ENCODE measurements at places on chromosomes 2 and 18.

DNA sequence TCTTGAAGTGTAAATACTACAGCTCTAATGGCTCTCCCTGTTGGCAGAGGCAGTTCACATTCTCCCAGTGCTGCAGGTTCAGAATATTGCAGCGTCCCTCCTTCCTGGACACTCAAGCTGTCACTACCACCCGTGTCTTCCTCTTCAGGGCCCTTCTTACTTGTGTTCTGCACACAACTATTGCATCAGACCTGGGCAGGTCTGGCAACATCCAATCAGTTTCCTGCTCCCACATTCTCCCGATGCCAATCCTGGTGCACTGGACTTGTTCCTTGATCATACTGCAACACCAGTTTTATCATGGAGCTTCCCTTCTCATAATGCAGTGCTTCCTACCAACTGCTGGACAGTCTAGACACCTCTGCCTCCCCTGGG lies 161.5 kb downstream of the CAPN13 start:
- DNase-seq, result no peak

- no peak for DNase-seq
Observed at GRCh38 chr2:237898057-237898414, 38.6 kb downstream of the RAMP1 start.

DNA sequence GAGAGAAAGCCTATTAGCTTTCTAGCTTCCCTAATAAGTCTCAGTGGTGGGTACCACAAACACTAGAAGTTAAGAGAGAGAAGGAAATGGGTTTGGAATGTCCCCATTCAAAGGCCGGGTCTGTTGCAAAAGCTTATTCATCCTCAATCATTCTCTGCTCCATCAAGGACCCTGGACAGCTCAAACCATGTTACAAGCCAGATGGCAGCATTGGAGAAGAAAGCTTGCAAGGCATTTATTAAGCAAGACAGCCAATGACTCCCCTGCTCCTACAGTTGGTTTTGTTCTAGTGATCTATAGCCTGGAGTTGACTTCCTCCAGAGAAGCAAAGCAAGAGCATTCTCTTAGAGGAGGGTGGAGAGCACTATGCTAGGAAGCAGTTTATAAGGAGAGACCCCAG lies 86.9 kb upstream of the LMAN1 start:
- DNase-seq, result no peak

GRCh38 chr18:48673853-48674721 lies 135.3 kb downstream of the CTIF start:
- DNase-seq, result no peak

DNA sequence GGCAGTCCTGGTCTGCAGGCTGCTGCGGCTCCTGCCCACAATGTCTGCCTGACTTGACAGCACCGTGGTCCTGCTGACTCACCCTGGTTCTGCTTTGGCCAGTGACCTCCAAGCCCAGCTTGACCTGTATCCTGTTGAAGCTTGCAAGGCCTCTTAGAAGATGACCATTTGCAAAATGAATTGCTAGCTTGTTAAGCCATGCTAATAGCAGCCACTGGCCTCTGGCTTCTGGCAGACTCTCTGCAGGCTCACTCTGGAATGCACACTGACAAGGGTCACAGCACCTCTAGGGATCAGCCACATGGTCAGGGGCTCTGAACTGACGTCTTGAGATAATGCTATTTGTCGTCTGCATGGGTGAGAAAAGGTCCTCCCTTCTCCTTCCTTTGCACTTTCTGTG lies 25.9 kb downstream of the CNGA3 start:
- DNase-seq, result no peak

- DNase-seq, result no peak
Observed at GRCh38 chr2:172953970-172954852, 121.4 kb upstream of the MAP3K20 start.

GRCh38 chr2:217127744-217128143 lies 267.9 kb upstream of the TNP1 start:
- DNase-seq, result no peak

DNA sequence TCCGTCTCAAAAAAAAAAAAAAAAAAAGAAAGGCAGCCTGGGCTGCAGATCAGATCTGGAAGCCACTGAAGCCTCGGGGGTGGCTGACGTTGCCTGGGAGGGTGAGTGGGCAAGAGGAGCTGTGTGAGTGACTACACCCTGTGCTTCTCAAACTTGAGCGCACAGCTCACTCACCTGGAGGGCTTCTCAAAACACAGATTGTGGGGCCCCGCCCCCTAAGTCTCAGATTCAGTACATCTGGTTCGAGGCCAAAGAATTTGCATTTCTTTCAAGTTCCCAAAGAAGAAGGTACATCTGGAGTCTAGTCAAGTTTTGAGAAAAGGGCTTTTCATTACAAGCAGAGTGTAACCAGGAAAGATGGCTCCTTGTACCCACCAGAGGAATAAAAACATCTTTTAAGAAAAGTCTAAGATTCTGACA lies 97.7 kb upstream of the CAB39 start:
- no peak for DNase-seq

DNA sequence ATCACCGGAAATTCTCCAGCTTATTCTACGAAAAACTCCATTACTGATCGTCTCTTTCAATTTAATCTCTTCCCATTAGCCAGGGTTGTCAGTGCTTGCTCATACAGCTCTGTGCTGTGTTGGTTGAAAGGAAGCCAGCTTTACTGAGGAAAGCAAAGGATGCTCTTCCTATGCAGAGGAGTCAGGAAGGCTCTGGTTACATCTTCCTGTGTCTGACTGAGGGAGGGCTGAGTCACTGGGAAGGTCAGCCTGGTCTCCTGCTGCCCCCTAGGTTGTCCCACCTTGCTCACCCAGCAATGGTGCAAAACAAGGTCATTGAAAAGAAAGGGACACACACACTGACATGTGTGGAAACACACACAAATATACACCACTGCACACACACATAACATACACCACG lies 975.6 kb downstream of the DCDC2C start:
- no peak for DNase-seq

- no peak for DNase-seq
Observed at GRCh38 chr2:83340424-83340823, 1118.7 kb downstream of the SUCLG1 start.

Measured in NCI-H1048 (cell line).